ENCODE measurements at places on chromosomes 2 and 18.

DNA sequence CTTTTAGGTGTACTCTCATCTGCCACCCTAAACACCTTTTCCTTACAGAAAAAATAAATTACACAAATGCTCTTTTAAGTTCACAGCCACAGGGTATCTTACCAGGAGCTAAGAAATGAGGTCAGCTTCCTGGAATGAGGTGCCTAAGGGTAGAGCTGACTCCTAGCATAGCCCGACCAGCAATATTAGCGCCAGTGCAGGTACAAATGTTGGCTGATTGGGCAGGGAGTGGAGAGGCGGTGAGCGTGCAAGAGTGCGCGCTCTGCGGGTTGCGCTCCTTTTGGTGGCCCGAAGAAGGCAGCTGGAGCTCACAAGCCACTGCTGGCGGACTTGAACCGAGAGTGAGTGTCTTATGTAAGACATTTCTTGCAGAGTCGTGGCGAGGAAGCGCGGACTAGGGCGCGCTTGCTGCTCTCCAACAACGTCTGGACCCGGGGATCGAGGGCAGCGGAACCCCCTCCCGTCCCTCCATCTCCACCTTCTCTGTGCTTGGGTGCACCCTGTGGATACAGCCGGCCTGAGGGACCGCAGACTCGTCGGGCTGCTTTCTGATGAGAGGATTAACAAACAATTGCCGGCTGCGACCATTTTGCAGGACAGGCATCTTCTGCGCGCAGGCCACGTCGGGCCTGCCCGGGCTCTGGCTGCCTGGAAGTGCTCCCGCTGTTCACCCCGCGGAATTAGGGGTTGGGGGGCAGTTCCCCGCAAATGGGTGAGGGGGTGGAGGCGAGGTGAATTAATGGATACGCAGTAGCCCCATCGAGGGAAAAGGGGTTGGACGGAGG lies 17.3 kb downstream of the BOLA3 start:
- no peak for DNase-seq

- DNase-seq: no peak
Observed at GRCh38 chr2:85053802-85054201, 79.4 kb upstream of the TCF7L1 start.

GRCh38 chr2:26080356-26080755 lies 46.5 kb downstream of the RAB10 start:
- DNase-seq: no peak

DNA sequence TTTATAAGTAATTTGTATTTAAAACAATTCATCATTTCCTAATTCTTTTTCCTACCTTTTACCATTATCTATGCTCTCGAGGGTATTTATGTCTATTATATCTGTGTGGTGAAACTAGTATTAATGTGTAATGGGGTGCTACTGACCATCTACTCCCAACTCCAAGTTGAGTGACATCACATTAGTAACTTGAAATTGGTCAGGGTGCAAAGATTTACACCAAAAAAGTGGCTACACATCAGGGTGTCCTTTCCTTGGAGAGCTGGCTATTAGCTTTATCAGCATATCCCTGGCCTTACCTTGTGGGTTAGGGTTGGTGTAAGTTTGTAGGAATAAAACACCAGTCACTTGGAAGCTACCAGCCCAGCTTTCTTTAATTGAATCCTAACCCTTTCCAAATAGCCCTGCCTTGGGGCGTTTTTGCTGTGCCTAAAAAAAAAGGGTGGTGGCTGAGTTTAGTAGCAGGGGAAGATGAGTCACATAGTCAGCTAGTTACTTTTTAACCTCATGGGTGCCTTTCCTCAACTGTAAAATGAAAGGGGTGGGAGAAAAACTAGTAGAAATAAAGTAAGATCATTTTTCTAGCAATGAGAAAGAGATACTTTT lies 14.0 kb downstream of the ANXA4 start:
- no peak for DNase-seq

DNA sequence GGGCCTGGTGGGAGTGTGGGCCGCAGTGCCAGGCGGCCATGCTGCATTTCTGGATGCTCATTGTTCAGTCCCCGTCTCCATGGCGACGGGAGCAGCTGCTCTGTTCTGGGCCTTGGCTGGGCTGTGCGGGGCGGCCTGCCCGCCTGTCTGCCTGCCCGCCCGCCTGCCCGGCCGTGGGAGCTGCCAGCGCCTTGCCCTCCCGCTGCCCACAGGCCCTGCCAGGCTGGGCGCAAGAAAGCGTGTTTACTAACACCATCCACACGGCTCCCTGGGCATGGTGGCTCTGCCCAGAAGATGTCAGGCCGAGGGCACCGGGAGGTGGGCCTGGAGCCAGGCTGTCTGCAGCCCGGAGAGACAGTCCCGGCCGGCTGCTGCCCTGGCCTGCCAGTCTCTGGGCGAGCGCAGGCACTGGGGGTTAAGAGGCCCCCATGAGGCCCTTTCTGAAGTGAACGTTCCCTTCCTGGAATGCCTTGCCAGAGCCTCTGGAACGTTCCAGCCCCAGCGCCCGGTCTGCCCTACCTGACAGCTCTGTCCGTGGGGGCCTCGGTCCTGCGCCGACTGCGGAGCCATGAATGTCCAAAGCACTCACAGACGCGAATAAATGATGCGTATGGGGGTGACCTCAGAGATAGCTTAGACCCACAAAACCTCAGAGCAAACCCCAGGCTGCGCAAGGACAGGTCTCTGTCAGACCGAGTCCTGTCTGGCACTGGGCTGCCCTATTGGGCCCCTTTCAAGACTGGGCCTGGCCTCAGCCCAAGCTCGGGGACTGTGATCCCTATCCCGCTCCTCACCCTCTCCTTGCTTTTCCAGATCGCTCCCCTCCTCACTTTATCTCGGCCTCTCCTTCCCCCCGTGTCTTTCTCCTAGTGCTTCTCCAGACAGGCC lies 44.3 kb downstream of the MYCN start:
- DNase-seq: peak; percentile 64

GRCh38 chr2:239181903-239182581 lies 218.8 kb downstream of the HDAC4 start:
- DNase-seq: no peak

DNA sequence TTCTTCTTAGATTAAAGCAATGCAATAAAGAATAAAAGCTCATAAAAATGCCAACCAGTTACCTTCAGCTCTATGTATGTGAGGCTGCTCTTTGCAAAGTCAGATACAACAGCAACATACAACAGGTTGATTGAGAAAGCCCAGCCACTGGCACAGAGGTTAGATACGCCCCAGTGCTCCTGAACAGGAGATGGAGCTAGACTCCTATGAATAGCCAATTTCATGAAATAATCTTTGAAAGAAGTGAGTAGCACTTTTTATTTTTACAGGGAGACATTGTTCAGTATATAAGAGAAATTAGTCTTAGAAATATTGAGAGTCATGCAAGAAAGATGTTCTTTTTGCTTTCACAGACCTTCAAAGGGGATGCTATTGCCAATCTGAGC lies 362.4 kb upstream of the MEX3C start:
- no peak for DNase-seq

- DNase-seq: no peak
Observed at GRCh38 chr18:75349668-75350511, 77.6 kb downstream of the SMIM21 start.

GRCh38 chr2:228657807-228658402 lies 476.4 kb upstream of the SPHKAP start:
- no peak for DNase-seq

DNA sequence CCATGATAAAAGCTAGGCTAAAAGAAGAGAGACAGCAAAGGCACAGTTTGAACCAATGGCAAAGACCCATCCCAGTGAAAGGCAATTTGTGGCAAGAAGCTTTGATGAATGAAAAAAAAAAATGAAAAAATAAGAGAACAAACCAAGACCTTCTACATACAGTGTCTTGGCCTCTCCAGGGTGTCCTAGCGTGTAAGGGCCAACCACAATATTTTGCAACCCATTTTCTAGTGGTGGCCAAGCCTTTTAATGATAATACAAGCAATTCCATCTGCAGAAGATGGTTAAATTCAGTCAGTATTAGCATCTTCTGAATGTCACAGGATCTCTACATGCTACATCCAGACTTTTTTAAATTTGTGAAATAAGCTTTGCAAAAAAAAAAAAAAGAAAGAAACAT lies 270.4 kb downstream of the LRATD1 start:
- DNase-seq: no peak

GRCh38 chr2:19929226-19929625 lies 27.4 kb upstream of the TTC32 start:
- DNase-seq: no peak

GRCh38 chr2:120844070-120844738 lies 108.5 kb downstream of the GLI2 start:
- DNase-seq: no peak

- DNase-seq: no peak
Observed at GRCh38 chr2:156411835-156412234, 24.3 kb upstream of the GPD2 start.

DNA sequence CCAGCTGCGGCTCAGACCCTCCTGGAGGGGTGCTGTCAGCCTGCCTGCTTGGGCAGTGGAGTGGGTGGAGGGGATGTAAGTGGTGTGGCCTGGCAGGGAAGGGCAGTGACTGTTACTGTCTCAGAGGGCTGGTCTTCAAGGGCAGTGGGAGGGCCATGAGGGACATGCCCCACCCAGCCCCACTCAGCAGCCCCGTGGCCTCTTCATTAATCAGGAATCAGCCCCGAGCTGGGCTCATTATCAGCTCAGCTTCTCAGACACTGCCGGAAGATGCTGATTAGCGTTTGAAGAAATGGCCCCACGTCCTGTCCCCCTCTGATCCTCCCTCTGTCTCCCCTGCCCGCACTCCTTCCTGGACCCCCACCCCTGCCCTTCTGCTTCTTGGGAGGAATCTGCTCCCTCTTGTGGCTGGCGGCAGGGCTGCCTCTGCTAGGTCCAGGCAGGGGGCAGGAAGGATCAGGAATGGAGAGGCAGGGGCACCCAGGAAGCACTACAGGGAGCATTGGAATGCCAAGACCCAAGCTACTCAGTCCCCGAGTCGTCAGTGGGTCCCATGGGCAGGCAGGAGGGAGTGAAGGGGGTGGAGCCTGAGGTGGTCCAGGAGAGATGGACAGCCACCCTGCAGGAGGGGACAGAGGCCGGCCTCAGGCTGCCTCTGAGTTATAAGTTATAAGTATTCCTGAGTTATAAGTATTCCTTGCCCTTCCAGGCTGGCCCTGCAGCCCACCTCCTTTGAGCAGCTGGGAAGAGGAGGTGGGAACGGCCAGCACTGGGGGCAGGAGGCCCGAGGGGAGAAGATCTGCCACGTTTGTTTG lies 7.0 kb downstream of the ASIC4 start:
- DNase-seq: no peak

DNA sequence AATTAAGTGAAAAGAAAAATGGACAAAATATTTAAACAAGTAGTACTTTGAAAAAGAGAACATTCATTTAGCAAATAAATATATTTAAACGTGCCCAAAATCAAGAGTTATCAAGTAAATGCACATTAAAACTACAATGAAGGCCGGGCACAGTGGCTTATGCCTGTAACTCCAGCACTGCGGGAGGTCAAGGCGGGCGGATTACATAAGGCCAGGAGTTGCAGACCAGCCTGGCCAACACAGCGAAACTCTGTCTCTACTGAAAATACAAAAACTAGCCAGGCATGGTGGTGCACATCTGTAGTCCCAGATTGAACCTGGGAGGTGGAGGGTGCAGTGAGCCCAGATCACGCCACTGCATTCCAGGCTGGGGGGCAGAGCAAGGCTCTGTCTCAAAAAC lies 9.8 kb downstream of the STAM2 start:
- no peak for DNase-seq

DNA sequence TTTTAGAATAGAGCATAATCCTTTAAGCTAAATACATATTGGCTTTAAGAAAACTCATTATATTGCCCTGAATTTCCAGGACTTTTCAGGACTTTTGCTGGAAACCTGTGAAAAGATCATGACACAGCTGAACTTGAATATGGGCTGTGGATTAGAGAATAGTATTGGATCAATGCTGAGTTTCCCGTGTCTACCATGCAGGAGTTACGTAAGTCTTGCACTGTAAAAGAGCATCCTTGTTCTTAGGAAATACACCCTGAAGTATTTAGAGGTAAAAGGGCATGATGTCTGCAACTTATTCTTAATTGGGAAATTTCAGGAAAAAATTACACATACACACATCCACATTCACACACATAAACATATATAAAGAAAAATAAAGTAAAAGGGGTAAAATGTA lies 82.1 kb downstream of the ZFP36L2 start:
- DNase-seq: no peak

- DNase-seq: no peak
Observed at GRCh38 chr2:41027095-41027494, 575.2 kb upstream of the SLC8A1 start.

DNA sequence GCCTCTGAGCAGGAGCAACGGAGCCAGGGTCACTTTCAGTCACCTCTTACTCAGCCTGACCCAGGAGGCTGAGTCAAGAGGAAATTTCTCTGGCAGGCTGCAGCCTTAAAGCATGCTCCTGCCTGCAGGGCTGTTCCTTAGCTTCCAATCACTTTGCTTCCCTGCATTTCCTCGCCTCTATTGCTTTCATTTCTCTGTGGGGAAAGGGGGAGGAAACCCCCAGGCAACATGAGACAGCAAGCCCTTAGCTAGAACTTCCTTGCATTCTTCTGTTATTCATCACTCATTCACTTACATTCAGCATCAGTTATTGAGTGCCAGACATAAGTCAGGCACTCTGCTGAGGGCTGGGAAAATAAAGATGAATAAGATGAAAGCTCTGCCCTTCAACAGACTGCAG lies 13.0 kb downstream of the XDH start:
- no peak for DNase-seq

DNA sequence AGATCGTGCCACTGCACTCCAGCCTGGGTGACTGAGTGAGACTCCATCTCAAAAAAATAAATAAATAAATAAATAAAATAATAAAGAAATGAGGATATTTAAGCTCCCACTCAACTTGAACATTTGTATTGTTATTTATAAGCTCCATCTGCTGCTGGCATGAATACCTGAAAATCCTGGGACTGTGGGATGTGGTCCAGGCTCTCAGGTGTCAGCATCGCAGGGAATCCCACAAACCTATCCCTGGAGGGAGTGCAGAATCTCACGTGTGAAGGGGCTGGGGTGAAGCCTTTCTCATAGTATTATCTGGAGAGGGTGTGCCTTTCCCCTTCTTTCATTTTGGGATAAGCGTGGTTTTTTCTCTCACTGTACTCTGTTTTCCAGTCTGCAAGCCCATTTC lies 47.4 kb upstream of the POLE4 start:
- DNase-seq: no peak

DNA sequence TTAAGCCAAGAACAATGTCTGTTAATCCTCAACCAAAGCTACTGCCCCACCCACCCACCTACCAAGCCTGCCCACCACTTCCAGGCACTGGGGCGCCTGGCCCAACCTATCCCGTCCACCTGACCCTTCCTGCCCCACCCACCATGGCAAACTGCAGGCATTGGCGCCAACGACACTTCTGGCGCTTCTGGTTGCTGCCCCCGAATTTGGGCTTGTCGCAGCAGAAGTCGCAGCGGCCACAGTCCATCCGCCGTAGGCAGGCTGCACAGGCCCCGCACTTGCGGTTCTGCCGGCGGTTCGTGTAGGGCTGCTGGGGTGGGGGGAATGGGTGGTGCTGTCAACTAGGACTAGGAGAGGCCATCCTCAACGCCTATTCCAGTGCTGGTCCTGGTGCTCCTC lies 7.3 kb downstream of the MBD1 start:
- DNase-seq: no peak

- DNase-seq: peak; percentile 21
Observed at GRCh38 chr18:72866901-72867745, 664 bp downstream of the NETO1 start.

All from neural crest cell (in vitro differentiated cells).